ENCODE measurements at places on chromosomes 2 and 18.

GRCh38 chr18:22110461-22110924 is 58.9 kb upstream of the GATA6 start:
- DNase-seq, result peak; percentile 33

DNA sequence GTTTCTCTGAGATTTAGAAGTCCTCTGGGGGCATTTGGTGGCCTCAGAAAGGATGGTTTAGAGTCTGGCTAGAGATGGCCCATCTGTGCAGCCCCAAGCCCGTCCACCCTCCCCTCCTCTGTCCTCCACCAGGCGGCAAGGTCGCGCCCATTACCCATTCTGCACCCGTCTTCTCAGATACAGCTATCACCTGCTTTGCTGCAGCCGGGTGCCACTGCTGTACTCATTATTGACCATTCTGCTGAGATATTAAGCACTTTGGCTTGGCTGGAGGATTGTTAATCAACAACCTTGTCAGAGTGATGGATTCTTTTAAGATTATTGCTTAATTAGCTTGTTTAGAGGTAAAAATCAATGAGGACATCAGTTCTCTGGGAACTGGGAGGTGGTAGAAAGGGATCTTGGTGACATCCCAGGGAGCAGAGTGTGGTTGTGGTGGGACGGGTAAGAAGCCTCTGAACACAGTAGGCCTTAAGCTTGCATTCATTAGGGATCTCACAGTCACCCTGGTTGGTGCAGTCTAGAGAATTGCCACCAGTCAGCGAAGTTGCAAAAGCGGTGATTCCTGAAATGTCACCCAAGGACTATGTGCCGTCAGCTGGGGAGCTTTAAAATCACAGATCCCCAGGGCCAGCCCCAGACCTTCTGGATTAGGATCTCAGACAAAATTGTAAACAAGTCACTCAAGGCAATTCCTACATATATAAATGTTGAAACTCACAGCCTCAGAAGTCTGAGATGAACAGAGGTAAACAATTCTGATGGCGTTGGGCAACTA is 90.9 kb downstream of the CAPN13 start:
- DNase-seq, result no peak

DNA sequence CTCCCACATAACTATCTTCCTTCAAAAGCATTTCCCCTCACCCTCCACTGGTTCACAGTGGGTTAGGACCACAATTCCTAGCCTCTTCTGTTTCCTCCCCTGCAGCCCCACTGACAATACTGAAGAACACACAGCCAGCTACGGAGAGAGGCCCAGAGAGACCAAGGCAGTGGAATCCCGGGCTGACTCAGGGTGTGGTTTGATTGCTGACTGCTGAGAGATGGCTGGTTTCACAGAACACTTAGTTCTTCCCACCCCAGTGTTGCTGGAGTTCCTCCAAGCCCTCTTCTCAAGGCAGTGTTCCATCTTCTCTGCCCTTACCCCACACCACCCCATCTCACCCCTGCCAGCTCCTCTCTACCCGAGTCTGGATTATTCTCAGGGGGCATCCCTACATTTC is 43.3 kb upstream of the ZFP36L2 start:
- no peak for DNase-seq

DNA sequence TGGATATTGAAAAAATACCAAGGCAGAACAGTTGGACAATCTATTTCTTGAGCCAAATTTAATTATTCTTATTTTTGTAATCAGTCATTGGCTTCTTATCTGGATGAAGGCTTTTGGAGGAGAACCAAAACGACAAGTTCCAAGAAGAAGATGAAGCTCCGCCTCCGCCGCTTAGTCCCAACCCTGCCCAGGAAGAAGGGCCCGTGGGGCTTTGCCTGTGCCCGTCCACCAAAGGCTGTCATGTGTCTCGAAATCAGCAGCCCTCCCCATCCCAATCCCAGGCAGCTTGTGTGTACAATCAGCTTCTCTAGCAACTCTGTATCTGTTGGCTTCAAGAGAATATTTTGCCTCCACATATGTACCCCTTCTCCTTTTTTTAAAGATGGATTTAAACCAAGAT is 24.6 kb downstream of the PTRHD1 start:
- no peak for DNase-seq

- peak; percentile 59 for DNase-seq
Observed at GRCh38 chr18:56574861-56575260, 63.5 kb downstream of the TXNL1 start.

- DNase-seq, result no peak
Observed at GRCh38 chr2:168550670-168551069, 94.6 kb downstream of the CERS6 start.

GRCh38 chr2:86411396-86411795 is 29.8 kb upstream of the KDM3A start:
- no peak for DNase-seq

DNA sequence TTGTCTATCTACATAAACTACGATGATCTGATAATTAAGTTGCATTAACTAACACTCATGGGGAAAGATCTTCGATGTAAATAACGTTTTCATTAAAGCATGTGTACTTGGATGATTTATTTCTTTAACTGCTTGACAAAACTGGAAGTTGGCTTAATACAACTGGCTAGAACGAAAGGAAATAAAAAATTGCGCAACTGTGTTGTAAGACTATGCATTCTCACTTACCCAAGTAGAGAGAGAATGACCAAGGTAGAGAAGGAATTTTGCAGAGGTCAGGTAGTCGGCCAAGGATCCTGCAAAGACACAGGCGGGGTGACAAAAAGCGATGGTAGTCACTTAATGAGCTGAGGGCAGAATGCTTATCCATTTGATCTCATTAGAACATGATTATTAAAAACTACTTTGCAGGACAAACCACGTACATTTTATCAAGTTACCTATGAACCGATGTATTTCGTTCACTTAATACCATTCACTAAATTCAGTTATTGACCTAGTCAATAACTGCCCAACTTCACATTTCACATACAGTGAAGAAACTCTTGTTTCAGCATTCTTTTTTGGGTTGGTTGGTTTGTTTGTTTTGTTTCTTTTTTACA is 900 bp downstream of the SLC40A1 start:
- peak; percentile 89 for DNase-seq

GRCh38 chr18:62326646-62327348 is 1.7 kb downstream of the TNFRSF11A start:
- DNase-seq, result no peak

DNA sequence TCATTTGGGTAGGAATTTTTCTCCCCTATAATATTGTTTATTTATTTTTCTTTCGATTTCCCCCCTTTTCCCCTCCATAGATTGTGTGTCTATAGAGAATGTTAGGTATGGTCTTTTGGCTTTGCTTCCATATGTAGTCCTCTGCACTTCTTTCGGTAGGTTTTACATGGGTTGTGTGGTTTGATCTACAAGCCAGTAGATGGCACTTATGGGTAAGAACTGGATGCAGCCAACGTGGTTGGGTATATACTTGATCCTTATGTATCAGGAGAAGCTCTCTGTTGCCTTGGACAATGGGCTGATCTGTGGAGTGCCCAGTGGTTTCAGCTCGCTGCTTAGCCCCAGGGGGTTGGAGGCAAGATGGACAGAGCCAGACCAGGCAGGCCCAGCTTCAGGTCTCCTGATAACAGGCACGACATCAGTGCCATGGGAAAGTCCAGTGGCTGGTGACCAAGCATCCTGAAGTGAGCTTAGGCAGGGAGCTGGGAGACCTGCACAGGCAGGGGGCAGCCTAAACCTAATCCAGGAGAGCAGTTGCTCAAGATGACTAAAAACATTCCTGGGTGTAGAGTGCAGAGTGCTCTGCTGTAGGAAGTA is 488.3 kb downstream of the CCDC85A start:
- DNase-seq, result peak; percentile 3

DNA sequence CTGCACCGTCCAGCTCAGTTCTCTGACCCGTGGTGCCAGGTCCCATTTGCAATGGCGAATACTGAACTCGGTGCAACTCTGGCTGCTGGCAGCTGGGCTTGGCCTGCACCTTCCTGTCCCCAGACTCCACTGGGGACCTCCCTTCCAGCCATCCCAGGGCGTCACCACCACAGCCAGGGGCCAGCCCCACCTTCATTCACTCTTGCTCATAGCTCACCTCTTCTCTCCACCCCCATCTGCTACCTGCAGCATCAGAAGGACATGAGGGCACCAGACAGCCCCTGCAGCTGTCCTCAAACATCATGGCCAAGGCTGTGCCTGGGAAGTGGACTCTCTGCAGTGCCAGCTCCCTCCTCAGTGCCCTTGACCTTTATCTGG is 16.2 kb upstream of the ALPI start:
- no peak for DNase-seq

- peak; percentile 19 for DNase-seq
Observed at GRCh38 chr18:36843784-36844183, 14.9 kb downstream of the KIAA1328 start.

DNA sequence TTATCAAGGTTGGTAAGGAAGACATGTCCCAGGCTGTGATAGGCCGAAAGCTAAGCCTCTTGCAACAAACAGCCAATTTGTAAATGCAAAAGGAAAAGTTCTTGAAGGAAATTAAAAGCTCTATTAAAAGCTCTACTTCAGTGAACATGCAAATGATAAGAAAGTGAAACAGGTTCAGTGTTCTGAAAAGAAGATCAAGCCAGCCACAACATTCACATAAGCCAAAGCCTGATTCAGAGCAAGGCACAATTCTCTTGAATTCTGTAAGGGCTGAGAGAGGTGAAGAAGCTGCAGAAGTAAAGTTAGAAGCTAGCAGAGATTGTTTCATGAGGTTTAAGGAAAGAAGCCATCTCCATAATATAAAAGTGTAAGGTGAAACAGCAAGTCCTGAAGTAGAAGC is 1259.5 kb upstream of the PIK3C3 start:
- no peak for DNase-seq

GRCh38 chr2:54040250-54040649 is 69.5 kb upstream of the PSME4 start:
- no peak for DNase-seq

DNA sequence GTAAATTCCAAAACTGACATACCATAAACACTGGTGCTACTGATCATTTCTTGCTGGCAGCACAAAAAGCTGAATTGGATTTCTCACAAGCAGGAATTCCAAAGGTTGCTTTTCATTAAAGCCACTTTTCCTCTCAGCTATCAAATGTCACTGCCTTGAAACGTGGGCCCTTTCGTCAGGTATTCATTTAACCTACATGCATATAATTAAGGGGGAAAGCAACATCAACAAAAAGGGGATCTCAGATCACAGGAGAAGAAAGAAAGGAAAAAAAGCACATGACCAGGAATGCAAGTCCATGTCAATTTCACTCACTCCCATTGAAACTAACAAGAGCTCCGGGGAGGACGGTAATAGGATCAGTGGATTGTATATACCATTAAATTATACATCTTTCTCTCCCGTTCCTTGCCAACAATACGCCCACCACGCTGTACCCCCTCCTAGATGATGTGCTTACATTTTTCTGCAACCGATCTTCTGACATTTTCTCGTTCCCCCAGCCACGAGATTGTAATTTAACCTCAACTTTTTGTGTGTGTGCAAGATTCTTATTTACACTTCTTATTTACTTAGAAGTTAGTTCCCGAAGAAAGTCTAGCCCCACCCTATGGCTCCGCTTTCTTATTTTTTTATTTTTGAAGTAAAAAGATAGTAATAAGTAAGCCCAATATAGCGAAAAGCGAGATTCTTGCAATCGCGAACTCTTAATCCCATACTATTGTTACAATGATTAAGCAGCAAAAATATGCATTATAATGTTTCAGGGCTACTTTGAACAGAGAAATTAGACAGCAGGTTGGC is 725 bp downstream of the FIGN start:
- no peak for DNase-seq

GRCh38 chr2:30367232-30368070 is 79.6 kb upstream of the LCLAT1 start:
- no peak for DNase-seq

DNA sequence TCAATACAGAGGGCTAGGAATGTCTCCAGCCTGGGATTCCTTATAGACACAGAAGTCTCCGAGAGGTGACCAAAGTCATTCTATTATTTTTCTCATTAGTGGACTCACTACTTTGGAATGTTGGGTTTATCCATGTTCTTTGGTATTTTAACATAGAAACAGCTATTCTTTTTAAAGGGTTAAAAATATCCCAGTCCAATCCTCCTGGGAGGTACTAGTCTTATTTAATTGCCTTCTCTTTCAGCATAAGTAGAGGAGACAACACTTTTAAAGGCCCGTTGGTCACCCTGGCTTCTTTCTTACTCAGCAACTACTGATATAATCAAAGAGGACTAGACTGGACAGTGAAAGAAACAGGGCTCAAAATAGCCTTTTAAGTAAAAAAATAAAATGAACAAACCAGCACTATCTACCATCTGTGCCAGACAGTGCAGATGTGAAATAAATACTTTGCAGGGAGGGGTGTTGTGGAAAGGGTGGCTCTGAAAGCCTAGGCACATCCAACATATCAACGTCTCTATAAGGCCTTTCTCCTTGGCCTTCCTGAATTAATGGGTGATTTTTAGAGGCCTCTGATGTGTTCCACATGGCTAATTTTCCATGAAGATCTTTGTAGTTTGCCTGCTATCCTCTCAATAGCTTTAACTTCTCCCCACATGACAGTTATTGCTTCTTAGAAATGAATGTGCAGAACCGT is 334.4 kb upstream of the THUMPD2 start:
- no peak for DNase-seq

- no peak for DNase-seq
Observed at GRCh38 chr2:151326554-151326953, 30.8 kb upstream of the TNFAIP6 start.

- no peak for DNase-seq
Observed at GRCh38 chr18:13387855-13388548, 169.4 kb downstream of the LDLRAD4 start.

DNA sequence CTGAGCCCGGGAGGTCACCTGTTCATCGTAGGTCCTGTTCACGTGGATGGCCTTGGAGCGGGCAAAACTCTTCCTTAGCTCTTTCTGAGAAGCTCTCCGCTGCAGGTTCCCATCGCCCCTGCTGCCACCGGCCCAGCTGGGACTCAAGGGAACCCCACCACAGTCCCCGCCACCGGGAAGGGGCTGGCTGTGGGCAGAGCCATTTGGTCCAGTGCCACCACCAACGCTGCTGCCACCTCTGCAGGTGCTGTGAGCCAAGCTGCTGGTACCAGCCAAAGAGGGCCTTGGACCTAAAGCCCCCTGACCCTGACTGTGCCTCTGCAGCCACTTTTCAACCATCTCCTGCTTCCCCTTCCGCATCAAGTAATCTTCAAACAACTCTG is 586 bp downstream of the PDE11A start:
- no peak for DNase-seq

DNA sequence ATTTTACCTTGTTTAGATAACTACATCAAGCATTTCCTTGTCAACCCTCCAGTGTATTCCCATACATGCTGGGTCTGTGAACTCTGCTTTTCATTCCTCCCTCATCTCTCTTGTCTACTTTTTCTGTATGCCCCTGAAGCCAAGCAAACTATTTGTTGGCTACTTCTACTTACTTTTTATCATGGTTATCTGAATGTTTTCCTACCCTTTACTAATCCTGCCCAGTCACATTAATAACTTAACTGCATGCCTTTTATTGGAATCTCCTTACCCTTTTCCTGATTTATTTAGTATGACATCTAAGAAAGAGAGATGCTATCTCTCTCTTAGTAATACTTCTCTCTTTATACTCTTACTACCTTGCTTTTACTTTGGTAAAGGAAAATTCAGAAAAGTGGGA is 17.0 kb downstream of the DCAF17 start:
- DNase-seq, result no peak

- DNase-seq, result no peak
Observed at GRCh38 chr2:82007071-82007664, 1702.6 kb upstream of the LRRTM1 start.

Data from OCI-M1 (cell line).